ENCODE measurements at places on chromosomes 7 and 10.

DNA sequence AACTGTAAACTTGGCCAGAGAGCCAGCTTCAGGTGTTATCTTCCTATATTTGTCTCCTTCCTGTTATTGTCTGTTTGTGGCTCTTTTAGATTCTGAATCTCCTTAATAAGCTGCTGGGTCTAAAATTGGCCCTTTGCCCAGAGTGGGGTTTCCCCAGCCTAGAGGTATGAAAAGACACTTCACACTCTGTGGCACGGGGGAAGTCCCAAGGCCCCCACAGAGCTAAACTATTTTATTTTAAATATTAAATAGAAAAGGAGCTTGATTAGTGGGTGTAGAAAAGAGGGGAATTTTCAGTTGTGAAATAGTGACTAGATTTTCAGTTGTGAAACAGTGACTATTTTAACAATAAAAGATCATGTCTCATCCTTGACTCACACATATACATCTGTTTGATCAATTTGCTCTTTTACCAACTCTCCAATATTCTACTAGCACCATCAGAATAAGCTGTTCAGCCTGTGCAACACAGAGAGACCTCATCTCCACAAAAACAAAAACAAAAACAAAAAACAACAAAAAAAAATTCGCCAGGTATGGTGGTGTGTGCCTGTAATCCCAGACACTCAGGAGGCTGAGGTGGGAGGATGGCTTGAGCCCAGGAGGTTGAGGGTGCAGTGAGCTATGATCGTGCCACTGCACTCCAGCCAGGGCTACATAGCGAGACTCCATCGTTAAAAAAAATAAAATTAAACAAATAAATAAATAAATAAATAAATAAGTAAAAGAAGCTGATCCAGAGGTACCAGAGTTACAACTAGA, 24.9 kb upstream of the ADO start:
- DNase-seq, result peak; percentile 18

- DNase-seq, result no peak
Observed at GRCh38 chr10:60043561-60044241, 137.3 kb upstream of the CCDC6 start.

- DNase-seq, result no peak
Observed at GRCh38 chr10:132912713-132913558, 29.4 kb downstream of the CFAP46 start.

GRCh38 chr10:131206111-131206995, 105.2 kb downstream of the TCERG1L start:
- no peak for DNase-seq

DNA sequence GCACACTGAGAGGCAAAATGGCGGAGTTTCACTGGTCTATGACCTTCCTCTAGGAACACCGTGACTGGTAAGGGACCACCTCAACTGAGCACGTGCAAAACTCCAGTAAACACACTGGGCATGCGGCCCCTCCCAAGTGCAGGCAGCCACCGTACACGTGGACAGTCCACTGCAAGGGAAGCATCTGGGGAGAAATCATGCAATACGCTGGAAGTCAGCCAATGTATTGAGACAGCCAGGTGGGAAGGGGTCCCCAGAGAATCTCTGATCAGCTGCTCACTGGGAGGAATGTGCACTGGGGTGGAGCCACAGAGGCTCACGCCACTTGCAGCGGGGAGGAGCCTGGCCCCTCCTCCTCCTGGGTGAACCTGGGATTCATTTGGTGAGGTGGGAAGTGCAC, 49.3 kb downstream of the CFAP46 start:
- DNase-seq, result no peak

DNA sequence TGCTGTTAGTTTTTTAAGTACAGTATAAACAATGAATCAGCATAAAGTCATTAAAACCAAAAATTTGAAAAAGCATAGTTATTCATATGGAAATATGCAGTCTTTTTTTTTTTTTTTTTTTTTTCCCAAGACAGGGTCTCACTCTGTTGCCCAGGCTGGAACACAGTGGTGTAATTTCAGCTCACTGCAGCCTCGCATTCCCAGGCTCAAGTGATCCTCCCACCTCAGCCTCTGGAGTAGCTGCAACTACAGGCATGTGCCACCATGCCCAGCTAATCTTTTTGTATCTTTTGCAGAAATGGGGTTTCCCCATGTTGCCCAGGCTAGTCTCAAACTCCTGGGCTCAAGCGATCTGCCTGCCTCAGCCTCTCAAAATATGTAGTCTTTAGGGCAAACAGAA, 182.0 kb downstream of the SEMA3E start:
- DNase-seq, result no peak

GRCh38 chr10:92200564-92200963, 90.3 kb downstream of the CPEB3 start:
- DNase-seq, result no peak

GRCh38 chr7:90078921-90079320, 75.3 kb upstream of the STEAP1 start:
- DNase-seq, result no peak

DNA sequence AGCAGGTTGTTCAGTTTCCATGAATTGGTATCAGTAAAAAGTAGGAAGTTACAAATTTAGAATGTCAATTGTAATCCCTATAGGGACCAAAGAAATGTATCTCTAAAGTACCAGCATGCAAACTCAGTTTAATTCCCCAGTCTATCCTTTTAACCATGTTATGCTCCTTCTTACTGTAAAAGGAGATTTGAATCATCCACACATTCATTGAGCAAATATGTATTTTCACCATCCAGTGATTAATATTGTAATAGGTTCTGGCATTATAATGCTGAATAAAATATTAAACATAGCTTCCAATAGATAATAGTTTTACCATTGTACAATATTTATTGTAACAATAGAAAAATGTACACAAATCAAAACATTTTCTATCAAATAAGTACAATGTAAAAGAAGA, 228.2 kb upstream of the SEMA3A start:
- DNase-seq, result no peak
